ENCODE measurements at places on chromosomes 3 and 15.

DNA sequence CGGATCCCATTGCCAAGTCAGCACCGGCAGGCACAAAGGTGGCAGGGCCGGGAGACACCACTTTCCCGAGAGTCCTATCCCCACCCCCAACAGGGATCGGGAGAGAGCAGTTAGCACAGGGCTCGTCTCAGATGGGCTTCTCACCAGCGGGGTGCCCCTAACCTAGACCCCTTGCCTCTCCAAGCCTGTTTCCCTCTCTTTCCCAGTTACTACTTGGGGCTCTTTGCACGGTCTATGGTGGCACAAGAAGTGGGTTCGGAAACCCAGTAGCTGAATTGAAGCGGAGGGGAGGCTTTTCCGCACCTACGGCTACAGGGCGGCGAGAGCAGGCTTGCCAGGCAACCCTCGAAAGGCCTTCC lies 383 bp upstream of the EFCC1 start:
- DNase-seq: no peak

DNA sequence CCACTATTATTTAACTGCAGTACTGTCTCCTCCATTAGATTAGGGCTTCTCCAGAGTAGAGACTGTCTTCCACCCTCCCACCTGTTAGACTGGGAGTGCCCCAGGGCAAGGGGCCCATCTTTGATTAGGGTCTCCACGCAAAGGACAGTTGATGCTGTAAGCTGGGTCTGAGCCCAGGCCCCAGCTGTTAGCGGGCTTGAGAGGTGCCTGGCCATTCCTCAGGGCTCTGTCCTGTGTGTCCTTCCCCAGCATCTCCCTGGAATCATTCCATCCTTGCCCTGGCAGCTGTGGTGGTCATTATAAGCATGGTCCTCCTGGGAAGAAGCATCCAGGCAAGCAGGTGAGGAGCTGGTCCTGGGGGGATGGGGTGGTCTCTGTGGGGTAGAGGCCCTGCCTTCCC lies 6.1 kb downstream of the SLC51B start:
- DNase-seq: no peak

DNA sequence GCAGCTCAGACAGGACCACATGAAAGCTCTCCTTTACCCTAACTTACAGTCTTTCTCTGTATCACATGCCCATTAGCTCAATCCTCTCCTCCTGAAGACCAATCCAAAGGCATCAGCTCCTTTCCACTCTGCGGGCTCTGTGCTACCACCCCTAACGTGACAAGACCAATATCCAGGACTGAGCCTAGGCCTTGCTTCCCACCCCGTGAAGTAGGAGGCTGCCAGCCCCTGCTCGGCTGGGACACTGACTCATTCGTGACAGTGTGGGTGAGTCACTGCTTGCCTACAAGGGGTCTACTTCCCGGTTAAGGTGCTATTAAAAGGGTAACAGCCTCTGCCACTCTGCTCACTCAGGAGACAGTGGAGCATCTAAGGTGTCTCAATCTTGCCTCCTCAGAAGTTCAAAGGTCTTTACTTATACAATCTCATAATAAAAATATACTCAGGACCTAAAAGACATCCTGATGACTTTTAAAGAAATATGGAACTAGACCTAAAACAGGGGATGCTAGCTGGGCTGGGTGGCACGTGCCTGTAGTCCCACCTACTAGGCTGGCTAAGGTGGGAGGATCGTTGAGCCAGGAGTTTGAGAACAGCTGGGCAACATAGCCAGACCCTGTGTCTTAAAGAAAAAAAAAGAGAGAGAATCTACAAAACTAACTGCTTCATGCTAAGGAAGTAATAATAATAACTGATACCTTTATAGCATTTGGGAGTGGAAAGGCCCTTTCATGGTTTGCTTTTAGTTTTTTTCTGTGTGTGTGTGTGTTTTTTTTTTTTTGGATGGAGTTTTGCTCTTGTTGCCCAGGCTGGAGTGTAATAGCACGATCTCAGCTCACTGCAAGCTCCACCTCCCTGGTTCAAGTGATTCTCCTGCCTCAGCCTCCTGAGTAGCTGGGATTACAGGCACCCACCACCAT lies 55.0 kb downstream of the TMEM44 start:
- DNase-seq: no peak

GRCh38 chr3:100100425-100100824 lies 13.9 kb downstream of the FILIP1L start:
- DNase-seq: no peak

Data from NCI-H146 (cell line).